NCI-H1417 (cell line): ENCODE measurements at places on chromosomes 7 and 10.

GRCh38 chr7:47148536-47149207 lies 433.2 kb downstream of the TNS3 start:
- DNase-seq: no peak

GRCh38 chr10:101363850-101364400 lies 10.0 kb downstream of the BTRC start:
- no peak for DNase-seq

DNA sequence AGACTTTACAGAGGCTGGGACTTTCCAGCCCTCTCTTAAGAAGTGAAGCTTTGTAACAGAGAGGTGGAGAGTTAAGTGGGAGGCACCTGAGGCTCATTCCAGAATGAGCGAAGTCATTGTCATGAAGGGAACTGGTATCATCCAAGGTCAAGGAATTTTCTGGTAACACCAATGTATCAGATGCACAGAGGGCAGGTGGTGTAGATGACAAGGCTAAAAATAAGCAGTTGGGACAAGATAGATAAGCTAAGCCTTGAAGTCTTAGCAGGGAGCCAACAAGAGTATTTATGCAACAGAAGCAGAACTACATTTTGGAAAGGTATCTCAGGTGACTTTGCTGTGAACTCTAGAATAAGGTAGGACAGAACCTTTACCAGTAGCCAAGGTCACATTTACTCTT lies 257.0 kb upstream of the AUTS2 start:
- no peak for DNase-seq

DNA sequence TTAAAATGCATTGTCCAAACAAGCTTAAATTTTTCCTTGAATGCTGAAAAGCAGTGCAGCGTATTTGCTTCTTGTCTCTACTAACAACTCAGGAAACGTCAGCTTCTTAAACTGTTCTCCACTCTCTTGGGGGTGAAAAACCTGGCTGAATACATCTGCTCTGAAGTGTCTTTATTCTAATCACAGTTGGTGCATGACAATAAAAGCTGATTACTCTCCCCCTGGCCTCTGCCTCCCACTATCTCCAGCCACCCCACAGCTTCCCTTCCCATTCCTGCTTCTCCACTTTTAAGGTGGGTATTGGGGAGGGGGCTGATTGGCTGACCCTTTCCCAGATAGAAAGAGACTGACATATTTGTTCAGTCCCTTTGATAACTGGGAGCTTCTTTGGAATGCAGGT lies 456.0 kb downstream of the SORCS1 start:
- no peak for DNase-seq

- DNase-seq: no peak
Measured at GRCh38 chr7:80533287-80533686, 21.4 kb upstream of the GNAT3 start.

- no peak for DNase-seq
Measured at GRCh38 chr10:29849126-29849833, 210.1 kb downstream of the JCAD start.

DNA sequence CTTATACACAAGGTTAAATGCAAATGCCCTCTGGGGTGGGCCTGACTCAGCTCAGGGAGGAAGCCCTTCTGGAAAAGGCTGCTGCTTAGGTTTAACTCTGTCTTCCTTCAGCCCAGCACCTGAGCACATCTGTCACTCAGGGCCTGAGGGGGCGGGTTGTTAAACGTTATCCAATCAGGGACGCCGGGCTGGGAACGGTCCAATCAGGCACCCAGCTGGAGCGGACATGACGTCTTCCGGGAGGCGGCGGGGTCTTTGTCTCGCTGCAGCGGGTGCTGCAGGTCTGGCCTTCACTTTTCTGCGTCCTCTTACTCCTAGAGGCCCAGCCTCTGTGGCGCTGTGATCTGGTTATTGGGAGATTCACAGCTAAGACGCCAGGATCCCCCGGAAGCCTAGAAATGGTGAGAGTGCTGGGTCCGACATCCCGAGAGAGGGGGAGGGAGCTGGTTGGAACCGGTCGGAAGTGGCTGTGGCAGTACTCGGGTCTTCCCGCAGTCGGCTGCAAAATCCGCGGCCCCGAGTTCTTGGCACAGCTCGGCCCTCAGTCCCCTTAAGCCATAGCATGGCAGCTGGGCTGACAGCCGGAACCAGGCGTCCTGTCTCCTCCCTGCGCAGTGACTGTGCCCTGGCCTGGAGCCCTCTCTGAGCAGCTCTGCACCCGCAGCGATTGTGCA lies at the start of gene ZNF138:
TSS of gene ZNF138 (plus strand) at position 258 of the 674 bp plus-strand sequence. CDS start at position 399, 141 bp downstream.
- peak; percentile 99 for DNase-seq

DNA sequence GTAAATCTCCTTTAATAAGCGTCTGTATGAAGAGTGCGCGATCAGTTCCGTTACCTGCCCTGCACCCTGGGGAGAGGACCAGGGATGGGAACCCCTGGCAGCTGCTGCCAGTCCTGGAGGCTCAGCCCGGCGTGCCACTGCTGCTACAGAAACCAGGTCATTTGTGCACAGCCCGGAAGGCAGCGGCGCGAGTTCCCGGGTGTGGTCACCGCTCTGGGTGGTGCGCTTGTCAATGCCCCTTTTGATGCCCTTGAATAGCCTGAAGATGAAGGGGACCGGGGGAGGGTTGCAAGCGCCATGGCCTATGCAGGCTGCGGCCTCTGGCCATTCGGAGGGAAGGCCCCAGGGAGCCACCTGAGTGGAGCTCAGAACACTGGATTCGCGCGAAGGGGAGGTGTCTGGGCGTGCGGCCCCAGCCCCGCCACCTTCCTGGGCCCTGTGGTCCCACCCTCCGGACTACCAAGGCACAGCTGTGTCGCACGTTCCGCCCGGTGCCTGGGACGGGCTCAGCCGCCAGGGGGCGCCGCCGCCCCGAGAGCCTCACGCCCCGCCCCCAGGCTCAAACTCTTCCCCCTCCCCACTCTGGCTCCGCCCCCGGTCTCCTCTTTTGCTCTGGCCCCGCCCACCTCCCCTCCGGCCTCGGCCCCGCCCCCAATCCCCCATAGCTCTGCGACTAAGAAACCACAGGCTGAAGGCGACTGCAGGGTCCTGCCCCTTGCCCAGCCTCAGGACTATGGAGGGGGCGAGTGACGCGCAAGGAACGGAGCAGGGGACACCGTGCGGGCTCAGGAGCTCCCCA lies 16.5 kb downstream of the AP5Z1 start:
- DNase-seq: no peak

DNA sequence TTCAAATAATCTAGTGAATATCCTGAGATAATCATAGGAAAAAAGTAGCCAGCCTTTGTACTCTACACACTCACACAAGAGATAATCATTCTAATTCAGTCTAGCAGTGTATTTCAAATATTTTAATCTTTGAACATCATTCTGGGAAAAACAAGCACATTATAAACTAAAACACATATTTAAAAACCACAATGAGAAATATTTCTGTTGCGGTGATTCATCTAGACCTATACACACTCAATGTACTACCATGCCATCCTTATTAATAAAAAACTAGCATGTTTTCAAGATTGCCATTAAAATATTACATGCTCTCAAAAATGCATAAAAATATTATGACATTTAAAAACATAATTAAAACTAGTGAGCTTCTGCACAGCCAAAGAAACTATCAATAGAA lies 11.8 kb downstream of the COG5 start:
- no peak for DNase-seq

- DNase-seq: no peak
Measured at GRCh38 chr7:2607923-2608904, 23.6 kb upstream of the TTYH3 start.

GRCh38 chr10:67770537-67770936 lies 67.5 kb downstream of the DNAJC12 start:
- no peak for DNase-seq

DNA sequence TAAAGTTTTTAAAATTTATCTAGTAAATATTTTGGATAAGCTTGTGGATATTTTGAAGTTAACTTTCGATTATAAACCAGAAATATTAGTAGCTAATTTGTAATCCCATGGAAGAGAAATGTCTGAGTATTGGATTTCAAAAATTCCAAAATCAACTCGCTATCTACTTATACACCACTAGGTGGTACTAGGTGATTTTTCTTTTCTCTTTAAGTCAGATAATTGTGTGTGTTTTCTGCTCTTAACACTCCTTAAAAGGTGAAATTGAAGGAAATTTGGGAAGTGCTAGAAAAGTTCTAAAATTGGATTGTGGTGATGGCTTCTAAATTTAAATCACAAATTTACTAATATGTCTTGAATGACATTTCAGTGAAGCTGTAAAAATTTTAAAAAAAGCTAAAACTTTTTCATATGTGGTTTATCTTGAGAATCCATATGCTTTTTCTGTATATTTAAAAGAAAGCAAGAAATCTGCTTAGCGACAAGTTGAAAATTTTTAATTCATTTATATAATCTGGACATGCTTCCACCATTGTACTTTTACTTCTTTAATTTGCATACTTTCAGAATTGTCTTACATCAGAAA lies 90.2 kb downstream of the IPMK start:
- DNase-seq: no peak

- DNase-seq: no peak
Measured at GRCh38 chr10:42583828-42584227, 54.5 kb downstream of the ZNF33B start.

DNA sequence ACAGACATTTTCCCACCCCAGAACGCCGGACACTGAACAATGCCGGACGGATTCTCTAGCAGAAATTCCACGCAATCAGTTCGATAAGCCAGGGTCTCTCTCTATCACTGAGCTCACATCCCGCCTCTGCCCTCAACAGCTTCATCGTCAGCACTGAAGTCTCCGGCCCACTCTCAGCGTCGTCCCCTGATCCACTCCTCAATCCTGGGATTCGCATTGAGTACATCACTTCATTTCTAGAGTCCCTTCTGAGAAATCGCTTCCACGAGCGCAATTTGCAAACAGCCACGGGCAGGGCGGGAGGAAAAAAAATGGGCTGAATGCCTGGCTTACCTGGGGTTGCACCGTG lies 365 bp downstream of the YME1L1 start:
- no peak for DNase-seq

- no peak for DNase-seq
Measured at GRCh38 chr7:46580766-46581165, 659.7 kb upstream of the IGFBP3 start.

GRCh38 chr7:50620433-50620832 lies 55.2 kb upstream of the DDC start:
- DNase-seq: no peak

GRCh38 chr7:38409531-38409930 lies 136.1 kb upstream of the TARP start:
- DNase-seq: no peak

DNA sequence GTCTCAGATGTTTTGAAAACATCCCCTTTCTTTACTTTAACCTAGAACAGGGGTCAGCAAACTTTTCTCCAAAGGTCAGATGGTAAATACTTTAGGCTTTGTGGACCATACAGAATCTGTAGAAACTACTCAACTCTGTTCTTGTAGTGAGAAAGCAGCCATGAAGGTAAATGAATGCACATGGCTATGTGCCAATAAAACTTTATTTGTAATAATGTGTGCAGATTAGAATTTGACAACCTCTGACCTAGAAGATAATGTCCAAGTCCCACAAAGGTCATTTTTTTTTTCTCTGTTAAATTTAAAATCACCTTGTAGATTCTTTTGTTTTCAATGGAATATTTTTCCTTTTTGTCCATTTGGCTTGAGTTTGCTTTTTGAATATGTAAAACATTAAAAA lies 17.2 kb downstream of the OIT3 start:
- no peak for DNase-seq

DNA sequence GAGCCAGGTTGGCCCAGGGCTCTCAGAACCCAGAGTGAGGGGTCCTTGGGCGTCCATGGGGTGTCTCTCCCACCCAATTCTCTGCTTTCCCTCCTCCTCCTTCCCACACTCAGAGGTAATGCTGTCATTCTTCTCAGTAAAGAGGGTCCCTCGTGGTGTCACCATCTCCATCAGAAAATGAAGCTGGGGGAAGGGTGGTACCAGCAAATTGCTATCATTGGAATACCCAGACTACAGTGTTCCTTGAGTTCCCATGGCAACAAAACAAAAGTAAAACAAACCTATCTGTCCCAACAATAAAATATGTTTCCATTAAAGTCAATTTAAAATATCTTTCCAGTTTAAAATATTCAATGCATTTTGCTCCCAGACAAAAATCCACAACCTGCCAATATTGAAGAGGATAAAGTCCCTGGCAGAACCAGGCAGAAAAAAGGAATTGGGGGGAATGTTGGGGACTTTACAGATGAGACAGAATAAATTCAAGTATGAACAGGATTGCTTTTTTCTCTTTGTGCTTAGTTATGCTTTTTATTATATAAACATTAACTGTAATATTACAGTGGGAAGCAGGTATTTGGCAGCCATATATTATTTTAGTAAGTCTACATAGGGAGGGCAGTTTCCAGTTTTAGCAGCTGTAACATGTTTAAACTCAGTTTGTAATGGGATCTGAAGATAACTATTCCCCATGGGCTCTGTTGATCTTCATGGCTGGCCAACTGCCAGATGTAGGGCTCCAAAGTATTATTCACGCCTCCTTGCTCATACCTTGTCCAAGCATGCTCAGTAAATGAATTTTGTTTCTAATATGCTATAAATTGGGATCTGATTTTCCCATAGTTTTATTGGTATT lies 182.1 kb downstream of the ARID5B start:
- peak; percentile 87 for DNase-seq

DNA sequence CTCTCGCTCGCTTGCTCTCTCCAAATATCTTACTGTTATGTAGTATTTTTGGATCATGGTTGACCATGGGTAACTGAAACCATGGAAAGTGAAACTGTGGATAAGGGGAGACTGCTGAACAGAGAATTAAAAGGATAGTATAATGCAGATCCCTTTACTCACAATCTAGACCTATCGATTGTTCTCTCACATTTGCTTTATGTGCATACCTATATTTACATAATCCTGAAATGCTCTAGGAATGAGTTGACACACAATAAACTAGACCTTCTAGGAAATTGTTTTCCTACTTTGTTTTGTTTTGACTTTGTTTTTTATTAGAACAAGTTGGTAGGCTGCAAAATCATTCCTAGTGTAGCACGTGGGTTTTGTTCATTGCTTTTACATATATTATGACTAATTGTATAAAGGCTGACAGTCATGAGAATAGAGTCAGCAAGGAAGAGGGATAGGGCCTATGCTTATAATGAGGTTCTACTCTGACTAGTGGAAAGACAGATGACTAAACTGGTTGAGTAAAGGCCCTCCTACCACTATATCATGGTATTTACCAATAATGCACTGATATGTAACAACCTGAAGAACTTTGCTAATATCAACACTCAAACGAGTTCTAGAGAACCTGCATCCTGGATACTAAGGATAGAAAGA lies 175.3 kb upstream of the TARP start:
- no peak for DNase-seq

DNA sequence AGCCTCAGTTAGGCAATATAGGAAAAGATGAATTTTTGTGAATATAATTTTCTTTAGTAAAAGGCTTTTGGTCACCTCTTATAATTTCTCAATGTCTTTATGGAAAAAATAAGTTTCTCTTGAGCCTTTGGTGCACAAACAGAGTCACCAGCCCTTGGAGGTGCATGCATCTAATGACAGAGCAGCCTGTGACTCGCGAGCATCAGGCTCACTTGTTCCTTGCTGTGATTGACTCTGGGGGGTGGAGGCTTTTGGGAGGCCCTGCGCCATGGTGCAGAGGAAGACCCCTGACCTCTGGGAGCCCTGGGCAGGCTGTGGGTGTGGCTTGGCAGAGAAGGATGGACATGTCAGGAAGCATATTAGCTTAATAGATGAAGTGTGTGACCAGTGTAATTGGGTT lies 60.2 kb downstream of the FIGNL1 start:
- no peak for DNase-seq

- DNase-seq: no peak
Measured at GRCh38 chr10:16799621-16800020, 17.6 kb downstream of the RSU1 start.
